Naive thymus-derived CD4-positive, alpha-beta T cell (primary cell): ENCODE measurements at places on chromosomes 6 and 20. TPM values are rescaled to one million over a fixed set of nuclear protein-coding genes. Genes with fewer than 3 reads are reported as not detected.

KHDC1L gene
- not detected for total RNA-seq

HNF4A gene
- total RNA-seq: not detected

ECT2L gene
- total RNA-seq: not detected in 2 replicates

- DNase-seq: no peak
Measured at GRCh38 chr6:31357886-31358285, 907 bp upstream of the HLA-B start.

DNA sequence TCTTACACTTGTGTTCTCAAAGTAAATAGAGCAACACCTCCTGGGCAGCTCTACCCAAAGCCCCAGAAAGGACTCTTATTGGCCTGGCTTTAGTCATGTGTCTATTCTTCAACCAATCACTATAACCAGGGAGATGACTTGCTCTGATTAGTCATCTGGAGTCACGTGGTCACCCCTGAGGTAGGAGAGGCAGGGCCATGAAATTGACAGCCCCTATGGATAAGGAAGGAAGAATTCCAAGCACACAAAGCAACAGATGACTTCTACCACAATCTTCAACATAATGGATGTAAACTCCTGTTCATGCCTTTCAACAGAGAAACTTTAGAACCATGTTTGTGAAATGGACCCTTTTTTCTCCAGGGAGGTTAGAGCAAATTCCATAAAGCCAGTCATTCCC is 24.6 kb upstream of the EYA2 start:
- DNase-seq: no peak

GRCh38 chr20:63182425-63182824 is 33.5 kb downstream of the YTHDF1 start:
- no peak for DNase-seq

GRCh38 chr6:119346936-119347335 is 2.6 kb downstream of the MAN1A1 start:
- no peak for DNase-seq

DNA sequence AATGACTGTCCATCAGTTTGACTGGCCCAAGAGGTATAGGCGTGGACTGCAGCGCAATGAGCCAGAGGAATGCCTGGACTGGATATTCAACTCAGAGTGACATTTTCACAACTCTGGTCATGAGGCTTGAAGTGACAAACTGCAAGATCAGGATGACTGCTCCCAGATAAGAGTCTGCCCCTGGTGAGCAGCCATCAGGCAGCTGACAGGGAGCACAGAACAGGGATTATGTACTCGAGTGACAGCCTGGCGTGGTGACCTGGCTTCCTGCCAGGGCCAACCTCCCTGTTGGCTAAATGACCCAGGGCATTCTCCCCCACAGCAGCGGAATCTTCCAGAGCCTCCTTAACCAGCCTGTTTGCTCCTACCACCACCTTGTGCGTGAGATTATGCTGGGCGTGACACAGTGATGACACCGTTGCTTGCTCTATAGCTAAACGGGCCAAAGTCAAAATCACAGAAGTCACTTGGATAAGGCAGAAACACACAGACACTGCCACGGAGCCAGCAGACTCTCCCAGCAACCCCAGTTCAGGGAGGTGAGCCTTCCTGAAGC is 209.1 kb upstream of the JARID2 start:
- DNase-seq: no peak

- DNase-seq: no peak
Measured at GRCh38 chr20:63937596-63937995, 18.6 kb downstream of the UCKL1 start.
